GM04504 (cell line): ENCODE measurements at places on chromosomes 7 and 10.
A peak's percentile ranks its signal among the peaks of the same experiment; 100 is the strongest.

GRCh38 chr10:43689618-43689954 lies 40.9 kb upstream of the ZNF32 start:
- DNase-seq, result no peak

- DNase-seq, result peak; percentile 22
Observed at GRCh38 chr10:92387289-92387940, 96.4 kb downstream of the MARCHF5 start.

DNA sequence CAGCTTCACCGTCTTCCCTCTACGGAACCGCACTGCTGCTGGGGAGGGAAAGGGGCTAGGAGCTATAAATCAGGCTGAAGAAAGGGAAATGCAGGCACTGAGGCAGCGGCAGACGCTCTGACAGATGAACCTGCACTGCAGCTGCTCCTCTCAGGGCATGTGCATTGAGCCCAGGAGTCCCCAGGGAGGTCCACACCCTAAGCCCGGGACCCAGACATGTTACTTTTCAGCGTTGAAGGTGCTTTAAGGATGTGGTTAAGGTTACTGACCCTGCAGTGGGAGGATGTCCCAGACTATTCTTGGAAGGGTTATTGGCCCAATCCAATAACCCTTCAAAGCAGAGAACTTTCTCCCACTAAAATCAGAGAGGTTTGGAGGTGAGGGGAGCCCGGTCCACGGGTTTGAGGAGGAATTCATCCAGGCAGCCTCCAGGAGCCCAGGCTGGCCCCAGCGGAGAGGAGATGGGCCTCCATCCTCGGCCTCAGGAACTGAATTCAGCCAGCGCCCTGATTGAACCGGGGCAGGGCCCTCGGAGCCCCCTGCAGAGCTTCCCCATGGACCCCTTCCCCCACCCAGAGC lies 75.4 kb downstream of the ADARB2 start:
- DNase-seq, result no peak

DNA sequence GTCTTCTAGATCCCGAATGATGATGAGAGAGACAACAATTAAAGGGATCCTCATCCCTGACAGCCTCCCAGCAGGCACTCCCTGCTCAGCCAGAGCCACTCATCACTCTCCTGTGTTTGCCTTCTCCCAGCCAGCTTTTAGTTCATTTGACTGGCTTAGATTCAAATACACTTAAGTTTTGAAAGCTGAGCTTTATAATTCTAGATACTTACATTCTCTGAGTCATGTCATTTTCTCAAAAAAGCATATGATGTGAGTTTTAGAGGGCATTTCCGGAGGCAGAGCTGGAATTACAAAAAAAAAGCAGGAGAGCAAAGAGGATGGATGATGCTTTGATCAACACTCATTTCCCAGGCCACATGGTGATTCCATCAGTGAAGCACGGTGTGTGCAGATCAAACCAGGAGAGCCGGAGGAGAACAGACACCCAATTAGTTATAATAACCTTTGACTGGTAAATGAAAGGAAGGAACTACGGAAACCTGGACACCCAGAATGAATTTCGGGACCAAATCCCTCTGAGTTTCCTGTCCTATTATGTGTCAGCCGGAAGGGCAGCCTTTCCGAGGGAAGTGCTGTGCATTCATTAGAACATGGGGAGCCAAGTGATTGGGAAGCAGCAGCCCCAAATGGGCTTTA lies 81.5 kb upstream of the HPS1 start:
- DNase-seq, result peak; percentile 19

DNA sequence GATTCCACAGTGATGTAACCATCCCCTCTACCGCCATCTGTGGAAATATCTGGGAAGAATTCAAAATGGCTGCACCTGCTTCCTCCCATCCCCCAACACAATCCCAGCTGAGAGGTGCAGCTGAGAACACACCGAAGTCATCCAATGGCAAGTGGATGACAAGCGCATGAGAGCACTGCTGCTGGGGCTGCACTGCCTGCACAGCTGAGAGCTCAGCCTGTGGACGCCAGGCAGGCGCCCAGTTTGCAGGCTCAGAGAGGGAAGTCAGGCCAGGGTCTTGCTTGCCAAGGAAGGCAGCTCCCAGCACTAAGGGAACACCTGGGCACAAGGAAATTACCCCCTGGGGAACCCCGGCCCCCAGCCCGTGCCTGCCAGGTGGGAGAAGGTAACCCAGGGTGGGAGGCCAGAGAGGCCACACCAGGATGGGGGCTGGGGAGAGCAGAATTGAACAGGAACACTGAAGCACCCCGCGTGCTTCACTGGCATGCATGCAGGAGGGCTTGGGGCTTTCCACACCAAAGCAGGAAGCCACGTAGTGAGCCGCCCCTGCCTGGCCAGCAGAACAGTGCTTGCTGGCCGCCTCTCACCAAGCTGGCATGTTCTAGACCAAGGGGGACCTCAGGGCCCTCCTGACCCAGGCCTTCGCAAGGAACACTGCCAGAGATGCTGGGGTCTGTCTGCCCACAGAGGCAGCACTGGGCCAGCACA lies 46.2 kb downstream of the FAM53B start:
- DNase-seq, result no peak

GRCh38 chr10:81871558-81871957 lies 3.4 kb upstream of the NRG3 start:
- no peak for DNase-seq

DNA sequence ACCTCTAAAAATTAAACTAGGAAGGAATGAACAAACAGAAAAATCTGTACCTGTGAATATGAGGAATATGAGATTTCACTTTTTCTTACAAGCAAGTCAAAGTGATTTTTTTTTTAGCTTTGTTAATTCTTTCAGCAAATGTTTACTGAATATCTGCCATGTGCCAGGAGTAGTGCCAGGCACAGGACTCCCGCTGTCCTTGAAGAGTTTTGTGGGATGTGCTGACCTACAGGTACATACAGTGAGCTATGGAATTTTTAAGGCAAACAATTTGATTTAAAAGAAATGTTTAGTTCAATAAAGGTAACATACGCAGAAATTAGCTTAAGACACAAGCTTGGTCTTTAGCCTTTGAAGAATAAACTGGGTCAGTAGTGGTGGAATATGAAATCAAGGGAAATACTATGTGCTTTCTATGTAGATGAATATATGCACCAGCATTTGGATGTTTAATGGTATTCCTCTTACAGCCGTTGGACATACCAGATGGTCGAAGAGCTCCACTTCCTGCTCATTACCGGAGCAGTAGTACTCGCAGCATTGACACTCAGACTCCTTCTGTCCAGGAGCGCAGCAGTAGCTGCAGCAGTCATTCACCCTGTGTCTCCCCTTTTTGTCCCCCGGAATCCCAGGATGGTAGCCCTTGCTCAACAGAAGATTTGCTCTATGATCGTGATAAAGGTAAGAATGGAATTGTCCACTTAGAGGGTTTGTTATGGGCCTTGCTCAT lies 102.0 kb downstream of the GLCCI1 start:
- DNase-seq, result no peak

GRCh38 chr10:69223028-69223342 lies 2.9 kb downstream of the HKDC1 start:
- no peak for DNase-seq

- no peak for DNase-seq
Observed at GRCh38 chr7:1669954-1670893, at the start of gene ELFN1. ELFN1 (plus strand) TSS chr7:1670277; CDS start chr7:1744597, 74,320 bp downstream.

GRCh38 chr7:45890902-45891461 lies 2.7 kb downstream of the IGFBP1 start:
- DNase-seq, result no peak

DNA sequence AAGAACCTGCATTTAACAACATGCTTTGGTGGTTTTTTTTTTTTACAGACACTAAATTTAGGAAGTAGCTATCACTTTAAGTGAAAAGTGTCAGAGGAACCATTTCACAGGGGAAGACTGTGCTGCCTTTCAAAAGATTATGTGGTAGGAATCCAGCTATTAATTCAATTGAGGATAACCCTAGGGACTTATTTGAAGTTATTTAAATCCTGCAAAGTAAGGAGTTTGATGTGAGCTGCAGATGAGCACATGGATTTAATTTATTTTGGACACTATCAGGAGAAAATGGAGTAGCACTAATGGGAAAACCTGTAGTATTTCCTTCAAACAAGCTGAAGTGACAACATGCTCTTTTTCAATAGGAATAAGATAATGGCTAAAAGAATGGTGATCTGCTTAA lies 419.8 kb downstream of the ANKRD7 start:
- no peak for DNase-seq

DNA sequence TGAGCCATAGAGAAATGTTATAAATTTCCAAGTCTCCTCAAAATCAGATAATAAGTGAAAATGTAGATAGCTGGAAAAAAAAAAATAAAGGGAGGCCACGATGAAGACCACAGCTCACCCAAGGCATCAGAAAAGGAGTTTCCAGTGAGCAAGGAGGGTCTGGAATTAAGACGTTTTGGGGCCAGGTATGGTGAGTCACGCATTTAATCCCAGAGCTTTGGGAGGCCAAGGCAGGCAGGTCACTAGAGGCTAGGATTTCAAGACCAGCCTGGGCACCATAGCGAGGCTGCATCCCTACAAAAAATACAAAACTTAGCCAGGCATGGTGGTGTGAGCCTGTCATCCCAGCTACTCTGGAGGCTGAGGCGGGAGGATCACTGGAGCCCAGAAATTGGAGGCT lies 65.5 kb downstream of the ASB13 start:
- no peak for DNase-seq

DNA sequence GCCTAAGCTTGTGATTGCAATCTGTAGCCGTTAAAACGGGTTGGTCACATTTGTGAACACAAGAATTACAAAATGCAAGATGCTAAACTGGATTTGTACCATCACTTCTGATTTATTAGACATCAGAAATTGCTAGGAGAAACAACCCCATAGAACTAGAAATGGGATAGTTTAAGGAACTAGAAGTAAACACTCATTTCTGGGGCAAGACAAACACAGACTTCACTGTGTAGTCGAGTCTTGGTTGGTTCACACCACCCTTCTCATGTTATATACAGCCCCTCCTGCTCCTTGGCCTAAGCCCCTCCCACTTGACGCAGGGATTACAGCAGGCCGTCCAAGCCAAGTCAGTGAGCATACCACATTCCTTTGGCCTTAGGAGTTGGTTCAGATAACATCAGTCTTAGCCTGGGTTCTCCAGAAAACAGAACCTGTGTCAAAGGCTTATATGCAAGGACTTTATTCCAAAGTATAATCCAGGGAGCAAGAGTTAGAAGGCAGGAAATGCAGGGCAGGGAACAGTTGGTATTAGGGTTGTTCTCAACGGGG lies 2.0 kb upstream of the NRAP start:
- DNase-seq, result peak; percentile 57

DNA sequence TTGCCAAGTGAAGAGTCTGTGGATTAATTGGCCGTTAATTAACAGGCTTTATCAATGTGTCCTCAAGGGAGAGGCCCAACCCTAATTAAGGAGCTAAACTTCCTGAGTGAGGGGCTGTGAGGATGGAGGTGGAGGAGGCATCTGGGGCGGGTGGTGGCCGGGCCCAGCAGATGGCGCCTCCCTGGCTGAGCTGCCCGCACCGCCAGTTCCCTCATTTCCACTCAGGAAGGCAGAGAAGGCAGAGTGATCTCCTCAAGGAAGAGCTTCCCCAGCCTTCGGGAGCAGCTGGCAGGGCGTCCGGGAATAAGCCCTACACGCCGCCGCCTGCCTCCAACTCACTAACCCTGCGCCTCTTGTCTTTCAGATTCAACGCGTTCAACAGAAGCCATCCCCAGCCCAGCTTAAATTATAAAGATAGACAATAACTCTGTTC lies 112.2 kb downstream of the CYTH3 start:
- DNase-seq, result peak; percentile 69

DNA sequence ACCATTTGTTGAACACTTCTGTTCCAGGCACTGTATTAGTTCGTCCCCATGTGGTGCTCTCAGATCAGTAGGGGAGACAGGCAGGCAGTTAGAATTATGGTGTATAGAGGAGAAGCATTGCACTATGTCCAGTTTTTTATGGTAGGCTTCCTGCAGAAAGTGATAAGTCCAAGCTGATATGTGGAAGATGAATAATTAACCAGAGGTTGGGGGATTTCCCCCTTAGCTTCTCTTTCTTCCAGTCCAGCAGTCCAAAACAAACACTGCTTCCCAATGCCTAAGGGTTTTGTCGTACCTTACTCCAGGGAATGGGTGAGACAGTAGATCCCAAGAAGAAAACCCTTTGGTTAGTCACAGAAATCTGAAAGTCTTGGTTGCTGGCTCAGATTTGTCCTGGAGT lies 19.2 kb downstream of the HIF1AN start:
- no peak for DNase-seq

- DNase-seq, result no peak
Observed at GRCh38 chr7:150949971-150950491, 28.1 kb downstream of the KCNH2 start.

DNA sequence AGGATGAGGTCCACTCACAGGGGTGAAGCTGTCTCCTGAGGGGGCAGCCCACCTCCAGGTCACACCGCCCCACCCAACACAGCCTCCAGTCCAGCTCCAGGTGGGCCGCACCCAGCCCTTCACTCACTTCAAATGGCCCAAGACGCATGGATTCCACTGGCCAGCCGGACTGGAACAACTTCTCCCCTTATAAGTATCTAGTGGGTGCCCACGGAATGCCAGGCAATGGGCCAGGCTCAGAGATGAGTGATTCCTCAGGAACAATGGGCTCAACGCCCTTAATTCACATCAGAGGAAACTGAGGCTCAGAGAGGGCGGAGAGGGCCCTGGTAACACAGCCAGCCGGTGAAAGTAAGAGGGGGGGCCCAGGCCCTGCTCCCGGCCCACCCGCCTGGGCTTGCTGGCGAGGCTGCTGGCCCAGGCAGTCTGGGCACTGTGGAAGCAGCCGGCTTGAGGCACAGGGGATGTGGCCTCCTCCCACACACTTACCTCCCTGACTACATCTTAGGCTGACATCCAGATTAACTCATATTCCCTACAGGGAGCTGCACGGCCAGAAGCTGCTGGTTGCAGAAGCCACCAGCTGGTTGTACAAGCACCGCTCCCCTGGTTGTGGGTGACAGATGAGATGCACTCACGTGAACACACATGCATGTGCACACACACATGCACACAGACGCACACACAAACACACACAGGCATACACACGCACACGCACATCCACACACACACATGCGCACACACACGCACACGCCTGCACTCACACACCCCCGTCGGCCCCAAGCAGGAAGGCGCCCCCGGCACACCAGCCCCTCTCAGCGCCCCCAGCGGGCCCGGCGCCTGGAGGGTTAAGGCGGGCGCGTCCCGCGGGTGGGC lies 1.0 kb upstream of the FAM20C start:
- peak; percentile 67 for DNase-seq

GRCh38 chr10:74394416-74394969 lies 243.5 kb downstream of the ADK start:
- DNase-seq, result no peak

GRCh38 chr7:12174931-12175330 lies 36.2 kb upstream of the TMEM106B start:
- no peak for DNase-seq

- DNase-seq, result no peak
Observed at GRCh38 chr10:132133005-132133404, 53.7 kb upstream of the DPYSL4 start.

GRCh38 chr10:36224431-36224985 lies 582.4 kb upstream of the FZD8 start:
- DNase-seq, result no peak

DNA sequence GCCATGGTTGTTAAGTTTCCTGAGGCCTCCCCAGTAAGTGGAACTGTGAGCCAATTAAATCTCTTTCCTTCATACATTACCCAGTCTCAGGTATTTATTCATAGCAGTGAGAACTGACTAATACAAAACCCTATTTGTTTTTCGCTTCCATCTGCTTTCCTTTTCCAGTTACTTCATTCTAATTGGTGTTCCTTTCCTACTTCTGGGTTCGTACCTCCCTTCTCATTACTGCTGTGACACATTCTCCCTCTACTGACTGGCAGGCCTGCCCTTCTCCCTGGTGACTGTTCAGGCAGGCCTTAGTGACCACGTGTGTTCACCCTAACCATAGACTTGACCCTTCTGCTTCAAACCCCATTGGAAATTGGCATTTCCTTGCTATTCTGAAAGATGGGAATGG lies 37.7 kb downstream of the MTURN start:
- DNase-seq, result no peak
